ENCODE measurements at places on chromosomes 5 and 9. TPM values are rescaled to one million over a fixed set of nuclear protein-coding genes. Genes with fewer than 3 reads are reported as not detected.

- H3K36me3 ChIP-seq, result no peaks in the 10 kb centered on the region
- peak; percentile 63 for DNase-seq
- no peaks in the 10 kb centered on the region for H3K27me3 ChIP-seq
- no peak overlapping the region for H3K4me3 ChIP-seq
- H3K4me1 ChIP-seq, result no peaks in the 10 kb centered on the region
Measured at GRCh38 chr5:64612344-64612961, 77.8 kb upstream of the SHISAL2B start.

DNA sequence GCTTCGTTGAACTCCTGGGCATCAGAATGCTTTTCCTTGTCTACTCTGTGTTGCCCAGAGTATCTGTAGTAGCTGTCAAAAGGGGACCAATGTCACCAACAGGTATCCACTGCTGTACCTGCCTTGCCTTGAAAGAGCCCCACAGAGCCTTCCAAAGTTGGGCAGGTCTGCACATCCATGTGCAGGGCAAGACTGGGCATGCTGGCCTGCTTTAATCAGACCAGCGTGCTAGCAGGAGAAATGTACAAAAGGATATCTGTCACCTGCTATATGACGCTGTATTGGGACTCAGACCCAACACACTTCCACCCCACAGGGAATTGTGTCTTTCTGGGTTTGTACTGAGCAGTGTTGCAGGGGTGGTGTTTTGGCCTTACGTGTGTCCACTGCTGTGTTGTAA lies 11.9 kb downstream of the DELE1 start:
- no peak overlapping the region for H3K4me3 ChIP-seq
- H3K27me3 ChIP-seq, result no peaks in the 10 kb centered on the region
- no peaks in the 10 kb centered on the region for H3K4me1 ChIP-seq

- H3K36me3 ChIP-seq, result no peaks in the 10 kb centered on the region
- no peaks in the 10 kb centered on the region for H3K27me3 ChIP-seq
- H3K4me1 ChIP-seq, result peaks cover 9% of the 10 kb centered on the region
- DNase-seq, result no peak
- peak overlapping the region; percentile 34 for H3K4me3 ChIP-seq
Measured at GRCh38 chr9:136949239-136949816, 2.7 kb upstream of the LCN12 start.

DNA sequence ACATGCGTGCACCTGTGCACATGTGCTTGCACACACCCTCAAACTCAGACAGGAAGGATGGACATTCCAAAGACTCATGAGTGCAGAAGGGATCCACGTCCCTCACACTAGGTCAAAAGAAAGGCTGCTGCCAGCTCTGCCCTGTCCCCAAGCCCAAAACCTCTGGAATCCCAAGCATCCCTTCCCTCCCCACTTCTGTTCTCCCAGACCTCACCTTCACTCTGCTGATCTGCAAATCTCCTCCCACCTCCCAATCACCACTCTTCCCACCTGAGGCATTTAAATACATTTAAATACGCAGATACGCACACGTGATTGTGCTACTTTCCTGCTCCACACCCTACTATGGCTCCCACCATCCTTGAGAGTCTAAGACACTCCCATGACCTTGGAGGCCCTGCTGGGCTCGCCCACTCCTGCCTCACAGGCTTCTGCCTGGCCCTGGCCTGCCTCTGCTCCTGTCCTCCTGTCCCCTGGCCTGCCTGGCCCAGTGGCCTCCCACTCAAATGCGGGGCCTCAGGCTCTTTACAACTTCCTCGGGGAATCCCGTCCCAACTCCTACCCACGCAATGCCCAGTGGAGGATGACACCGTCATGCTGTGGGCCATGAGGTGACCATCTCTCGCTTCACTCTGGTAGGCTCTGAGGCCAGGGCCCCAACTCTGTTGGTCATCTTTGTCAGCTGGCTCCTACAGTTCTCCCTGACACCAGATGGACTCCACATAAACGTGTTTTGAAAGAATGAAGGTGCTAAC lies 478.4 kb upstream of the DAP start:
- H3K27me3 ChIP-seq, result no peaks in the 10 kb centered on the region
- H3K4me3 ChIP-seq, result no peak overlapping the region
- no peaks in the 10 kb centered on the region for H3K4me1 ChIP-seq
- no peak overlapping the region for H3K27ac ChIP-seq
- H3K36me3 ChIP-seq, result no peaks in the 10 kb centered on the region

GRCh38 chr9:33239921-33240320 lies at the start of gene SPINK4:
SPINK4 (plus strand) TSS chr9:33240167; CDS start chr9:33240209, 42 bp downstream.
- no peak within 1 kb of the TSS for H3K27ac ChIP-seq
- no peaks in the 10 kb centered on the region for H3K27me3 ChIP-seq
- no peaks in the 10 kb centered on the region for H3K36me3 ChIP-seq
- no peaks in the 10 kb centered on the region for H3K4me1 ChIP-seq

Gene ALDH7A1
- total RNA-seq, result 51.8 TPM

- no peaks in the 10 kb centered on the region for H3K27me3 ChIP-seq
- H3K27ac ChIP-seq, result no peak overlapping the region
- DNase-seq, result no peak
- H3K36me3 ChIP-seq, result no peaks in the 10 kb centered on the region
- no peaks in the 10 kb centered on the region for H3K4me1 ChIP-seq
- H3K4me3 ChIP-seq, result no peak overlapping the region
Measured at GRCh38 chr5:147713550-147714295, 68.8 kb downstream of the JAKMIP2 start.

Gene SPAG8
- total RNA-seq, result 6.1 TPM

Gene PCDHB16
- total RNA-seq, result 5.1 TPM

DNA sequence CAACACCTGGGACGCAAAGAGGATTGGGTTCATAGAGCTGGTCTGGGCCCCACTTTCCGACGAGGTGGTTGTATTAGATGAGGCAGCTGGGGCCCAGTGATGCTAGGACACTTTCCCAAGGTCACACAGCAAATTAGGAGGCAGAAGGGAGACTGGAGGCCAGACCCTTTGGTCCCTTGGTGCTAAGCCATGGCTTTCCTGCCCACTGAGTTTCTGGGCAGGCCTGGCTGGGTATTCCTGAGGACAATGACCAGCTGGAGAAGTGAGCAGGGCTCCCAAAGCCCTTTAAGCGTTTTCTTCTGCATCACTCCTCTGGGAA lies 66.2 kb downstream of the PSD2 start:
- H3K36me3 ChIP-seq, result no peaks in the 10 kb centered on the region
- H3K27me3 ChIP-seq, result no peaks in the 10 kb centered on the region
- H3K4me1 ChIP-seq, result no peaks in the 10 kb centered on the region
- peak; percentile 23 for DNase-seq

DNA sequence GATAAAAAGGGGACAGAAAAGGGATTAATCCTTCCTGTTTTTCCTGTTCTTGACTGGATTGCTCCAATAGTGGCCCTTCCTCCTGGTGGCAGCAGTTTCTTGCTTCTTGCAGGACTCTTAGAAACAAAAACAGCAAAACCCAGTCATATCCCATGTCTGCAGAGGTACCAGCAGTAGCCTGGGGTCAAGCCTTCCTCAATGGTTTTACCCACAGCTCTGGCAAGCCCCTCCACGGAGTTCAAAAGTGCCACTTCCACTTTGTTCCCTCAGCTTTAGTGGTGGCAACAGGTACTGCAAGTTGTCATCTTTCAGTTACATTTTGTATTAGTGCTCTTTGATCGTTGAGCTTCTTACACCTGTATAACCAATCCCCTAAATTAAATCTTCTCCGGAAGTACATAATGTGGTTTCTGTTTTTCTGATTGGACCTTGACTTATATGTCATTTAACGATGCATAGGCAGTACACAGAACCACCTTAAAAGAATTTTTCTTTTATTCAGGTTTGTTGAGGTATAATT lies 8.7 kb upstream of the RANBP6 start:
- H3K36me3 ChIP-seq, result no peaks in the 10 kb centered on the region
- no peak overlapping the region for H3K27ac ChIP-seq
- H3K4me3 ChIP-seq, result no peak overlapping the region
- H3K4me1 ChIP-seq, result no peaks in the 10 kb centered on the region

DNA sequence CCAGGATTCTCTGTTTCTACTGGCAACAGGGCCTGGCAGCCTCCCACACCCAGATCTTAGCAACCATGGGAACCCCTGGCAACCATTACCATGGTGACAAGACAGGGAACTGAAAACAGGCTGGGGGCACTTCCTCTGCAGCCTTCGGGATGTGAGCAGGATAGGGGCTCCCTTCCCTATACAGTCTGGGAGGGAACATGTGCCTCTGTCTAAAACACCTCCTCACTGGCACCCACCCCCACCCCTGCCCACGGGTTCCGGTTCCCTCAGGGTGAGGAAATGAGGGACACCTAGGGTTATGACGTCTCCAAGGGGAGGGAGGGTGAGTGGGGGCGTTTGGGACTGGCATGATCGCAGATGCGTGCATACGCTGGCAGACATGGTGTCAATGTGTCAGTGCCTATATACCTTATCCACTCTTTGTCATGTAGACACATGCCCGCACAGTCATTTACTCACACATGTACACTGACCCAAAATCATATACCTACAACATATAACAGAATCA lies 3.0 kb upstream of the DNAJB5 start:
- H3K27me3 ChIP-seq, result no peaks in the 10 kb centered on the region
- no peak overlapping the region for H3K27ac ChIP-seq
- peak; percentile 76 for DNase-seq
- no peaks in the 10 kb centered on the region for H3K36me3 ChIP-seq
- peaks cover 14% of the 10 kb centered on the region for H3K4me1 ChIP-seq
- no peak overlapping the region for H3K4me3 ChIP-seq

Gene OR1J2
- total RNA-seq, result not detected

GRCh38 chr5:158175934-158176481 lies 317.1 kb upstream of the CLINT1 start:
- H3K4me1 ChIP-seq, result no peaks in the 10 kb centered on the region
- no peak overlapping the region for H3K4me3 ChIP-seq
- no peak overlapping the region for H3K27ac ChIP-seq
- no peaks in the 10 kb centered on the region for H3K36me3 ChIP-seq
- DNase-seq, result no peak

DNA sequence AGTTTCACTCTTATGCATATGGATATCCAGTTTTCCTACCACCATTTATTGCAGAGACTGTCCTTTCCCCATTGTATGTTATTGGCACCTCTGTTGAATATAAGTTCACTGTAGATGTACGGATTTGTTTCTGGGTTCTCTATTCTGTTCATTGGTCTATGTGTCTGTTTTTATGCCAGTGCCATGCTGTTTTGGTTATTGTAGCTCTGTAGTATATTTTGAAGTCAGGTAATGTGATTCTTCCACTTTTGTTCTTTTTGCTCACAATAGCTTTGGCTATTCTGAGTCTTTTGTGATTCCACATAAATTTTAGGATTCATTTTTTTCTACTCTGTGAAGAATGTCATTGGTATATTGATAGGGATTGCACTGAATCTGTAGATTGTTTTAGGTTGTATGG lies 26.1 kb upstream of the CCNB1 start:
- H3K4me1 ChIP-seq, result no peaks in the 10 kb centered on the region
- H3K27me3 ChIP-seq, result no peaks in the 10 kb centered on the region
- no peak overlapping the region for H3K27ac ChIP-seq
- H3K4me3 ChIP-seq, result no peak overlapping the region
- DNase-seq, result no peak
- no peaks in the 10 kb centered on the region for H3K36me3 ChIP-seq

GRCh38 chr9:784202-784601 lies 57.3 kb upstream of the DMRT1 start:
- H3K36me3 ChIP-seq, result no peaks in the 10 kb centered on the region
- H3K4me1 ChIP-seq, result no peaks in the 10 kb centered on the region
- no peaks in the 10 kb centered on the region for H3K27me3 ChIP-seq

Gene PTGDS
- 236 TPM for total RNA-seq

- H3K4me1 ChIP-seq, result no peaks in the 10 kb centered on the region
- H3K36me3 ChIP-seq, result no peaks in the 10 kb centered on the region
Measured at GRCh38 chr9:85278769-85279168, 463.0 kb downstream of the AGTPBP1 start.

DNA sequence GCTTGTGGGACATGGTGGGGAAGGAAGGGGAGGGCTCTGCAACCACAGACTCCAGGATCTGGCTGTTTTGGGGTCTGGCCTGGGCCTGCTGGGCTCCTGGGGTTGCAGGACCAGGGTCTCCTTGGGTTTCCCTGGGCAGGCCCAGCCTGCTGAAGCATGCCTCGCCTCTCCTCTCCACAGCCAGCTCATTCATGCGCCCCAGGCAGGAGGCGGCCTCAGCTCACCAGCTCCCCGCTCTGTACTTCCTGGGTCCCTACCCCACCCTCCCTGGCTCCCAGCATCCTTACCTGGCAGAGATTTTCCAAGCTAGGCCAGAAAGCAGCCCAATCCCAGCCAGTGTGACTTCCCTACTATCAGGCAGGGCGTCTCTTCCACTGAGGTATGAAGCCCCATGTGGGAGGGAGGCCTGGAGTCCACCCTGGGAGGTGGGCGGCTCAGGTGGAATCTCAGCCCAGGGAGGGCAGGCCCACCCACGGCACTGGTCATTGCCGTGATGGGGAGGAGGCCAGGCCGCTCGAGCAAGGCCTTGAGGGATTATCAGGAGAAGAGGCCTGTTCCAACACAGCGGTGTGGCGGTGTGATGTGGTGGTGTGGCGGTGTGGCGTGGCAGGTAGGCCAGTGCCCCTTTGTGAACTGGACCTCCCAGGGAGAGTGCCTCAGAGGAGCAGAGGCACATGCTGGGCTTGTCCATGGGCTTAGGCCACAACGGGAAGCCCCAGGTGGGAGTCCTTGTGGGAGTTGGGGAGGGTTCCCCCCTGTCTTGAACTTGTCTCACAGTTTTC lies 103.4 kb downstream of the DAB2IP start:
- peaks cover 10% of the 10 kb centered on the region for H3K36me3 ChIP-seq
- no peaks in the 10 kb centered on the region for H3K27me3 ChIP-seq
- DNase-seq, result no peak
- peaks cover 58% of the 10 kb centered on the region for H3K4me1 ChIP-seq
- peak overlapping the region; percentile 71 for H3K27ac ChIP-seq

DNA sequence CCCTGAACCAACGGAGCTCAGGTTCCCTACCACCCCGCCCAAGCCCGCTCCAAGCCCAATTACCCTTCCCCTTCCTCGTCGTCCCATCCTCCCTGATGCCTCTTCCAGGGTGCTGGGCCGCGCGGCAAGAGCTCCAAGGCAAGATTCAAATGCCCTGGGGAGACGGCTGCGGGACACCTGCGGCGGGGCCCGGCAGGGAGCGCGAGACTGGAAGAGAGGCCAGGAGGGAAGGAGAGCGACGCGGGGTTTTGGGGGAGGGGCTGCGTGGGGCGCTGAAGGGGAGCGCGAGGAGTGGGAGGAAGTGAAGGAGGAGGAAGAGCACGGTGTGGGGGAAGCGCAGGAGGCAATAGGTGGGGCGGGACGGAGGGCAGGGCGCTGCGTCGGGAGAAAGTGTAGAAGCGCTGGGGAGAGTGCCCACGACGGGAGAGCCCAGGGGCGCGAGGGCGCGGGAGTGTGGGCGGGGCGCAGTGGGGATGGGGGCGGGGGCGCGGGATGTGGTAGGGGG lies 975 bp upstream of the NXNL2 start:
- H3K27ac ChIP-seq, result peak overlapping the region; percentile 83
- peak; percentile 70 for DNase-seq
- no peaks in the 10 kb centered on the region for H3K27me3 ChIP-seq
- H3K36me3 ChIP-seq, result no peaks in the 10 kb centered on the region

Gene MPDZ
- 25.1 TPM for total RNA-seq

- no peaks in the 10 kb centered on the region for H3K27me3 ChIP-seq
- no peak overlapping the region for H3K4me3 ChIP-seq
- no peaks in the 10 kb centered on the region for H3K36me3 ChIP-seq
- DNase-seq, result no peak
Measured at GRCh38 chr9:107994648-107995047, 505.1 kb upstream of the KLF4 start.

- H3K27ac ChIP-seq, result no peak overlapping the region
- no peaks in the 10 kb centered on the region for H3K36me3 ChIP-seq
- DNase-seq, result no peak
- no peaks in the 10 kb centered on the region for H3K27me3 ChIP-seq
- H3K4me3 ChIP-seq, result no peak overlapping the region
- no peaks in the 10 kb centered on the region for H3K4me1 ChIP-seq
Measured at GRCh38 chr5:135592312-135593045, 13.7 kb upstream of the CXCL14 start.

Data from kidney (tissue), 22 donors.